ENCODE measurements at places on chromosomes 5 and 9. TPM values are rescaled to one million over a fixed set of nuclear protein-coding genes. Genes with fewer than 3 reads are reported as not detected.

ANXA2R gene
- total RNA-seq = 0.41 TPM

TRIM36 gene
- 105 TPM for total RNA-seq

BAAT gene
- total RNA-seq = under 0.01 TPM

SUSD3 gene
- total RNA-seq = 0.41 TPM

C1QTNF3 gene
- 12.6 TPM for total RNA-seq

- no peak for DNase-seq
Measured at GRCh38 chr5:61949679-61950435, 356.1 kb upstream of the KIF2A start.

DNA sequence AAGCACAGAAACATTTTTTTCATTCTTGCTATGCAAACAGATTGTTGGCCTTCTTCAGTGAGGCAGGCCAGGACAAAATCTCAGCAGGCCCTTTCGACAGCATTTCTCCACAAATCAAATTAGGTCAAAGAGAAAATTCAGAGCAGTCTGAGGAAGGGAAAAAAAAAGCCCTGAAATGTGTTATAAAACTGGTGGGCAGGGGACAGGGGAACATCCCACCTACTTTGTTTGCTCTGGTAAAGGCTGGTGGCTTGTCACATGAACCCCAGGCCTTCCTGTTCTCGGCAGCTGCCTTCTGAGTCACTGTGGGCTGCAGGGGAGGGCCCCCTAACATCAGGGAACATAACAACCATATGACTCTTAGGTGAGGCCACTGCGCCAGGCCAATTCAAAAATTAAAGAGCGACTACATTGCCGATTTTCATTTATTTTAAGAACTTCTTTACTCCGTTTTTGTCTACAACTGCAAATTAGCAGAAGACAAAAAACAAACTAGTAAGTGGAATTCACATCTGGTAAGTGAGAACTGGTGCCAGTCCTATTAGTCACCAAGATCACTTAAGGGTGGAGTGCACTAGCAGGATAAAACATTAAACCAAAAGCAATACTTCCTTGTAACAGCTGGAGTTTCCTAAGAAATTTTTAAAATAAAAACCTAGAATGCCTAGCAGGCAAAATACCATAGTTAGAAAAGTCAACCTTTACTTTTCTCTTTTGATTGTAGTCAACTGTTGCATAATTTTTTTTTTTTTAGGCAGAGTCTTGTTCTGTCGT lies 46.2 kb upstream of the DENND4C start:
- no peak for DNase-seq

- no peak for DNase-seq
Measured at GRCh38 chr5:85476617-85477016, 1091.9 kb upstream of the EDIL3 start.

DNA sequence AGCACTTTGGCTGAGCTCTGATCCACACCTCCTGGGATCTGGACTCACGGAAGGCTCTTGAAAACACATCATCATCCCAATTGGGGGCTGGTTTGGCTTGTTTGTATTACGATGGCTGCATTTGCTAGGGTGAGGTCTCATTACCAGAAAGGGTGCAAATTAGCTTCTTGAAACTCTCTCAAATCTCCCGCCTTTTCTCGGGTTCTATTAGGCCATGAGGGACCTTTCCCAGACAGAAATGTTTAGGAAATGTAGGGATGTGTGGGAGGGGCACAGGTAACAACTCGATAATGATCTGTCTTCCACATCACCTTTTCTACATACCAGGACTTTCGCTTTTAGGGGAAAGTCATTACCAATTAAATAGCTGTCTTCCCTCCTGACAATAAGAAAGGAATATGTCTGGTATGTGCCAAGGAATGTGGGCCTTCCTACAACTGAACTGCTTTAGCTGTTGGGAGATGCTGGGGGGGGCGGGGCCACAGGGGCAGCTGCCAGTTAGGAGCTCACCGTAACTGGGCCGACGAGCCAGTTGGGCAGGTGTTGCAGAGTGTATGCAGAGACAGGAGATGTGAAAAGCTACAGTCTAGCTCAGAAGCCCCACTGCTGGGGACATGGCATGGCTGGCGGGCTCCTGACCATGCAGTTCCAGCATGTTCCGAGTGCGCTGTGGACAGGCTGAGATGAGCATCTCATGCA lies 71.2 kb downstream of the AK8 start:
- no peak for DNase-seq

GRCh38 chr5:163434401-163434866 lies 3.0 kb upstream of the CCNG1 start:
- no peak for DNase-seq

- DNase-seq = no peak
Measured at GRCh38 chr5:1312993-1313833, 18.3 kb upstream of the TERT start.

- no peak for DNase-seq
Measured at GRCh38 chr5:149028984-149029383, 33.9 kb downstream of the SH3TC2 start.

DNA sequence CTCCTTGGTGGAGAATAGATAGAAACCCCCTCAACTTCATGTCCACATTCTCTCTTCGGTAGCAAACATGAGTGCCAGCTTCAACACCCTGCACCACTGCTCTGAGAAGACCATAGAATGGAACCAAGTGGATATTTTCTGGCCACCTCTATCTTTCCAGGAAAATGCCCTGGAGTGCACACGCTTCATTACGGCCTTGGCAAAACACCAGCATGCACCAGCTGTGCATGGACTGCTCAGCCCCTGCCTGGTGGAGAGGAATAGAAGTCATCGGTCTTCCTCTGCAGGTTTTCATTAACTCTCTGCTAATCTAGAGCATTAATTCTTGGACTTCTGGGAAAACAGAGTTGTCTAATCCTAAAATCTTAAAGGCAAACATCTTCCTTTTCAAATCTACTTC lies 211.6 kb upstream of the TMEM161B start:
- DNase-seq = no peak

GRCh38 chr5:75465480-75465879 lies 45.9 kb downstream of the CERT1 start:
- no peak for DNase-seq

GRCh38 chr5:55638455-55638854 lies 73.7 kb downstream of the SLC38A9 start:
- no peak for DNase-seq

- no peak for DNase-seq
Measured at GRCh38 chr5:28603869-28604268, 1565.5 kb upstream of the CDH9 start.

GRCh38 chr5:135467051-135467625 lies 15.0 kb upstream of the TIFAB start:
- DNase-seq = no peak
